ENCODE measurements at places on chromosomes 2 and 18.

DNA sequence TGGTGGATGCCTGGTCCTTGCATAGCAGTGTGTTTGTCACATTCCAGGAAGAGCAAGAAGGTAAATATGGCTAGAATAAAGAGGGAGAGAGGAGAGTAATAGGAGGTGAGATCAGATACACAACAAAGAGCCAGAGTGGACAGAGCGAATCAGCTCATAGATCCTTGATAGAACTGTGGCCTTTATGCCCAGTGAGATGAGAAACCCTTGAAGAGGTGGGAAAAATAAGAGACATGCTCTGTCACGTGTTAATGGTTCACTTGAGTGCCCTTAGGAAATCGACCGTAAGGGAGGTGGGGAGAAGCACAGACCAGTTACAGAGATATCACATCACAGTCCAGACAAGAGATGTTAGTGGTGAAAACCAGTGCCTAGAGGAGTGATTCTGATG, 84.7 kb upstream of the RAB27B start:
- DNase-seq: no peak

GRCh38 chr2:191782351-191782750, 64.5 kb downstream of the CAVIN2 start:
- no peak for DNase-seq

- DNase-seq: no peak
Measured at GRCh38 chr18:47415881-47416280, 164.4 kb upstream of the SKOR2 start.

DNA sequence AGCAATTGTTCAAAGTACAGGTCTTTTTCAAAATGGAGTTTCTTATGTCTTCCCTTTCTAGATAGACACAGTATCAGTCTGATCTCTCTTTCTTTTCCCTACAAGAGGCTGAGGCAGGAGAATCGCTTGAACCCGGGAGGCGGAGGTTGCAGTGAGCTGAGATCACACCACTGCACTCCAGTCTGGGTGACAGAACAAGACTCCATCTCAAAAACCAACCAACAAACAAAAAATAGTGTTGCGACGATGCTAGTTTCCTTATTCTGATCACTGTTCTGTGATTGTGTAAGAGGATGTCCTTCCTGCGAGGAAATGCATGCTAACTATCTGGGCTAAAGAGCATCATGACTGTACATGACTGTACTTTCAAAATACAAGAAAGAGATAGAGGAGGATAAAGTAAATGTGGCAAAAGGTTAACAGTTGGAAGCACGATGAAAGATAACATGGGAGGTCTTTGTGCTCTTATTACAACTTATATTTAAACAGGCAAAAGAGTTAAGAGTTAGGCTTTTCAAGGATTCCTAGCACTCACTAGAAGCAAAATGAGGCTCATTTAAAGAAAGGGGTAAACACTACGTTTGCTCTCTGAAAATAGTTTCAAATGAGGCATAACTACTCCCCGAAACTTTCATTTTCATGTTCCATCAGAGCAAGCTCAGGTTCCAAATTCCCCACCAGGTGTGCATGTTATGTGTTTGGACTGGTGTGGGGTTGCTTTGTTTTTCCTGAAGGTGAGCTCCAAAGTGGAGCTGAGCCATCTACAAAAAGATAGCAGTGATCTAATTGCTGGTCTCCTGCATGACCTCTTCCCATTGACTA, 23.8 kb downstream of the SOWAHC start:
- DNase-seq: no peak

GRCh38 chr18:62953663-62954062, 238.3 kb downstream of the PHLPP1 start:
- DNase-seq: no peak

DNA sequence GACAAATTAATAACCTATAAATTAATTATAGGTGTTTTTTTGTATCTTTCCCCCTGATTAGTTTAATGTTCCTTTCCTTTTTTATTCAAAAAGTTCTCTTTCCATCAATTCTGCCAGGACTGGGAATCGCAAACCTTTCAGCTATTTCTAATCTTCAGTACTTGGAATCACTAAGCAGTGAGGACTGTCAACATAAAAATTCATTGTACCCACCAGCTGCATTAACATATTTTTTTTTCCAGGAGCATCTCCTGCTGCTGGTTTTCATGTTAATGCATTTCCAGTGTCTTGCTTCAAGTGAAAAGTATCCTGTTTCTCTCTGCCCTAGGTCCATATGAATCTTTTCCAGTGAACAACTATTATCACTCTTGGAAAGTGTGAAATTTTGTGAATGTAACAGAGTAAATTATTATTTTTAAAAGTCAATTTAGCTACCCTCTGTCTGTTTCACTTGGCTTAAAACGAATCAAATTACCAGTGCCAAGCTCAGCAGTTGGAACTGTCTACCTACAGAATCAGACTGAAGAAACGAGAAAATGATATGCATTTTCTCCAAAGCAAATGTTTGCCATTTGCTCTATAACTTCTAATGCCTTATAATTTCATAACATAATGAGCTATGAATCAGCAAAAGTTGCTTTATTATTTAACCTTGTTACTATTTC, 804.4 kb downstream of the EPHA4 start:
- peak; percentile 49 for DNase-seq

- DNase-seq: no peak
Measured at GRCh38 chr2:119694845-119695521, 16.0 kb downstream of the TMEM177 start.

DNA sequence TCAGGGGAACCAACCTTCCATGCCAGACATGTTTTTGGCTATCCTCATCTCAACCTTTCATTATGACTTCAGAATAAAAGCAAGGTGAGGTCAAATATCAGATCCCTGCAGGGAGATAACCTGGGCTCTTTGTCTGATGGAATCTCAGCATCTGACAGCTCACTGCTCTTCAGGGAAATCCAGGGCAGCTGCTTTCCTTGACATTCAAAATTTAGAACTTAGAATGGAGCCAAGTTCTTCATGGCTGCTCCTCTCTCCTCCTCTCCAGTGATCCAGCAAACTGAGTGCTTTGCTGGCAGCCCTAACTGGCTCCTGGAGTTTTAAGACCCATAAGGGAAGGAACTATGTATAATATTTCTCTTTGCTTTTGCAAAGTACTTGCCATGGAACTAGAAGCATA, 716.3 kb downstream of the TSN start:
- DNase-seq: no peak

- no peak for DNase-seq
Measured at GRCh38 chr18:36075862-36076587, 8.7 kb upstream of the RPRD1A start.

GRCh38 chr2:45649858-45650811, 1.3 kb upstream of the PRKCE start:
- DNase-seq: no peak

GRCh38 chr18:10508591-10508990, 17.2 kb upstream of the NAPG start:
- no peak for DNase-seq

DNA sequence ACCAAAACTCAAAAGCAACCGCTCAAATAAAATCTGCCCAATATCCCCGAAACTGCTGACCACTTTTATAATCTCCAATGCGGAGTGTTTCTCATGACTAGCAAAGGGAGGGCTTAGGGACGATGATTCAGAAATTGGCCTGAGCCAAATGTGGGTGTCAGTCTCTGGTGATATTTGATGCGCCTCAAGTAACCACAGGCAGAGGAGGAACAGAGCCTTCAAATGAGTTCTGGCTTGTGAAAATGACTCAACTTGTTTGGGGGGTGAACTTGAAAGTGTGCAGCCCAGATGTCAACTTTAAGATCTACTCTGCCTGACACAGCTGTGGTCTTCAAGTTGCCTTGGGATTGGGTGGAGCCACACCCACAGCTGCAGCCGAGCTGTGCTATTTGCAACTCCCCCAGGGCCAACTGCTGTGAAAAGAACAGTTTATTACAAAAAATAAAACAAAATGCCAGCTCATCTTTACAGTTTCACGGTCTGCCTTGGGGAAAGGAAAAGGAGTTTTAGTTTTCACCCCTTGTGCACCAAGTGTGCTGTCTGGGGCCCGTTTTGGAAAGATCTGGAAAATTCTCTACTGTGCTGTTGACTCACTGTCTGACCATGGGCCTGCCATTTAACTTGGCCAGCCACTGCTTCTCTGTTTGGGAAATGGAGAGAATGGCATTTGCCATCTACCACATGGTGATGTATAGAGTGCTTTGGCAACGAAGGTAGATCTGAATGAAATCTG, 222.1 kb downstream of the MTX2 start:
- no peak for DNase-seq

DNA sequence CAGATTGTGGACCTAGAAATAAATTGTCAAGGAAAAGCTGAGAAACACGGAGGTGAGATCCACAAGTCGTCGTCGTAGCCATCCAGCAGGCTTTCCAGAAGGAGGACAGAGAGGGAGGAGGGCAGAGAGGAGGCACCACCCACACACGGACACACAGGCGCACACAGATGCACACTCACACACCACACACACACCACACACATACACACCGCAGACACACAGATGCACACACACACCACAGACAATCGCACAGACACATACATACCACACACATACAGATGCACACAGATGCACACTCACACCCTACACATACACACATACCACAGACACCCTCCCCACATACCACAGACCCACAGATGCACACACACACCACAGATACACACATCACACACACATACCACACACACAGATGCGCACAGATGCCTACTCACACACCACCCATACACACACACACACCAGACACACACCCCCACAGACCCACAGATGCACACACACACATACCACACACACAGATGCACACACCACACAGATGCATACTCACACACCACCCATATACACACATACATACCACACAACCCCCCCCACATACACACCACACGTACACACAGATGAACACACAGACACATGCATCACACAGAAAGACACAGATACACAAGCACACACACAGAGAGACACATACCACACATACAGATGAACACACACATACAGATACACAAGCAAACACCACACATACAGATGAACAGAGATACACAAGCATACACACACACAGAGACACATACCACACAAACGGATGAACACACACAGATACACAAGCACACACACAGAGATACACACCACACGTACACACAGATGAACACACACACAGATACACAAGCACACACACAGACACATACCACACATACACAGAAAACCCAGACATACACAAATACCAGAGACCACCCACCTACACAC, 12.7 kb upstream of the BOK start:
- DNase-seq: no peak

DNA sequence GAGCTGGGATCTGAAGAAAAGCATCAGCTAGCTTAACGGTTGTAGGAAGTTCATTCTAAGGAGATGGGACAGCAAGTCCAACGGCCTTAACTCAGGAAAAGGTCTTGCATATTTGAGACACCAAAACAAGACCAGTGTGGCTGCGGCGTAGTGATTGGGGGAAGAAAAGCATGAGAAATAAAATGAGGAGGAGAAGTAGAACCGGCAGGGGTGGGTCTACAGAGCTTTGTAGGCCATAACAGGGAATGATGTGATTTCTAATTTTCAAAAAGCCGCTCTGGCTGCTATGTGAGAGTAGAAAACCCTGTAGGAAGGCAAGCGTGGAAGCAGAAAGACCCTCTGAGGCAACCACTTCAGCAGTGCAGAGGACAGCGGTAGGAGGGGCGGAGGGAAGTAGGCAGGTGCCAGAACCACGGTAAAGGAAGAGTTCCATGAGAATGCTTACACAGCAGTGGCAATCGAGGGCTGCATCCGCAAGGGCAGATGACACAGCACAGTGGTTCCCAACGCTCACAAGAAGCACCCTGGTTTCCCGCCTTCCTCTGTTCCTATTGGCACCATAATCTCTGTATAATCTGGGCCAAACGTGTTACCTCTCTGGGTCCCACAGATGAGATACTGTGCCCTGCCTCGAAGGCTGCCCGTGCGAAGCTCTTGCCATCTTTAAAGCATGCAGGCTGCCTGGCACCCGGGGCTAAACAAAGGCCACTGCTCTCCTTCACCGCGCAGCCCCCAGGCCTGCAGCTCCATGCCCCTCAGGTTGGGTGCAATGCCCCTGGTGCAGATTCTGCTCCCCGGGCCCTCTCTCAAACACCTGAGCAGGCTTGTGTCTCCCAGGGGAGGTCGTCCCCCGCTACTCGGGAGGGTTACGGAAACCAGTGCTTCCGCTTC, 795 bp downstream of the ANKRD39 start:
- peak; percentile 59 for DNase-seq

DNA sequence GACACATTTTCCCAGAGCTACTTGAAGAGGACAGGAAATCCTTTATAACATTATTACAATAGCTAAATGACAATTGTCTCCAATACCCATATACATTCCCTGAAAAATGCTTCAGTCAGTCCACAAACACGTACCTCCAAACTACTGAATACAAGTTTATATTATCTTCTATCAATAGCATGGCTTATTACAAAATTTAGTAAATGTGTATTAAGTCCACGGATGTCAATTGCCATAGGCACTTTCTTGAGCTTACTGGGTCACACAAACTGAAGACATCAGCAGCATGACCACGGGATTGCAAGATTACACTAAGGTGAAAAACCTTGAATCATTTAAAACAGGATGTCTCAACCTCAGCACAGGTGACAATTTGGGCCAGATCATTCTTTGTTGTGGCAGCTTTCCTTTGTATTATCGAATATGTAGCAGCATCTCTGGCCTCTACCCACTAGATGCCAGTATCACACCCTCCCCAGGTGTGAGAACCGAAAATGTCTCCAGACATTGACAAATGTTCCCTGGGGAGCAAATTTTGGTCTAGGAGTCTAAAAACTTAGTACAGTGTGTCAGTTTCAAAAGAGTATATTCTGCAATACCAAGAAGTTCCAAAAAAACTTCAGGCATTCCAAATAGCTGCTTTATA, 1.4 kb downstream of the MBD2 start:
- peak; percentile 57 for DNase-seq

DNA sequence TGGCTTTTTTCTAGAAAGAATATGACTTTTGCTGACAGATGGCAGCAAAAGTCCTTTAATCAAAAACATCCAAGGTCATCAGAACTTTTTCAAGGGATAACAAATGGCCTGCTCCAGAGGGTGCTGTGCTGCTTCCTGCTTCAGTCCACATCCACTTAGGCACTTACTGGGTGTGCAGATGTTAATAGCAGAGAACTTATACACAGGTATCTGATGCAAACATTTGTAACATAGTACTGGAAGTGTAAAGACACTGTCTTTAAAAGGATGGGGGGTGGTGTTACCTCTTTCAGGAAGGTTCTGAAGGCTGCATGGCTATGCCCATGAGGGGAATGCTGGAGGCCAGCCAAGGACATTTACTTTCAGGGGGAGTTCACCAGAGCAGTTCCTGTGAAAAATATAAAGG, 5.5 kb downstream of the HOXD8 start:
- DNase-seq: no peak

DNA sequence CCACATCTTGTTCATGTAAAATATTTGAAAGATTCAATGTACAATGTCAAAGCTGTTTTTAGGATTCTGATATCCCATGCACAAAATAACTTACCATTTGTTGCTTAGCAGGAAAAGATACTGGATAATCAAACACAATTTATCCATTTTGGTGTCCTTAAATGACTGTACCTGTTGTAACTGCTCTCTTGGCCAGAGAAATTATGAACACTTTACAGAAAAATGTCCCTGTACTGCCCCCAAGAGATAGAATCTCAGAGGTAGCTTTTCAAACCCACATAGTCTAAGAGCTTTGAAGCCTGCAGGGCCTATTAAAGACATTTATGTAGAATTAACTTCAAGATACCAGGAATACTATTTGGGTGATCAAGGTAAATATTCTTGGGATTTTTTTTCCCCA, 12.2 kb upstream of the ME2 start:
- DNase-seq: no peak

Data from NCI-H2081 (cell line).